ENCODE measurements at places on chromosomes 13 and 19.
A peak's percentile ranks its signal among the peaks of the same experiment; 100 is the strongest.

GRCh38 chr19:42242069-42242511 lies 312 bp downstream of the GSK3A start:
- DNase-seq, result peak; percentile 21

DNA sequence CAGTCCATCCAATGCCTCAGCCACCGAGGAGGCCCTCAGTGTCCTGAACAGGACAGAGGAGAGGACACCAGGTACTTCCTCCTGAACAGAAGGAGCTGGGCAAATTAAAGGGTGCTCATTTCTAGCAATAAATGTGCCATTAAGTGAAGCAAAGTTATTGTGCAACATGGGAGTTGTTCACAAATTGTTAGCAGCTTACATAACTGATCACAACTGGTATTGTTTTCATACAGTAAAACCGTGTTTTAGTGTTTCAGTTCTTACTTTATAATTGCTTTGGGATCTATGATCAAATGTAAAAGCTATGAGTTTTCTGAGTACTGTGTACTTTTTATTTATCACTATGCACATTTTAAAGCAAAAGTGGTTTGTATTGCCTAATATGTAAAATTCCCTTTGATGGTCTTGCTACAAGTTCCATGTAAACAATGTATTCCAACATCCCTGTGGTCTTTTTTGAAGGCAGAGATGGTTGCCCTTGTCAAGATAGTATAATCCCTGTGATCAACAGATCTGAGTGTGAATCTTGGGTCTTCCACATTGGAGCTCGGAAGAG lies 263.1 kb downstream of the FGF14 start:
- DNase-seq, result no peak

DNA sequence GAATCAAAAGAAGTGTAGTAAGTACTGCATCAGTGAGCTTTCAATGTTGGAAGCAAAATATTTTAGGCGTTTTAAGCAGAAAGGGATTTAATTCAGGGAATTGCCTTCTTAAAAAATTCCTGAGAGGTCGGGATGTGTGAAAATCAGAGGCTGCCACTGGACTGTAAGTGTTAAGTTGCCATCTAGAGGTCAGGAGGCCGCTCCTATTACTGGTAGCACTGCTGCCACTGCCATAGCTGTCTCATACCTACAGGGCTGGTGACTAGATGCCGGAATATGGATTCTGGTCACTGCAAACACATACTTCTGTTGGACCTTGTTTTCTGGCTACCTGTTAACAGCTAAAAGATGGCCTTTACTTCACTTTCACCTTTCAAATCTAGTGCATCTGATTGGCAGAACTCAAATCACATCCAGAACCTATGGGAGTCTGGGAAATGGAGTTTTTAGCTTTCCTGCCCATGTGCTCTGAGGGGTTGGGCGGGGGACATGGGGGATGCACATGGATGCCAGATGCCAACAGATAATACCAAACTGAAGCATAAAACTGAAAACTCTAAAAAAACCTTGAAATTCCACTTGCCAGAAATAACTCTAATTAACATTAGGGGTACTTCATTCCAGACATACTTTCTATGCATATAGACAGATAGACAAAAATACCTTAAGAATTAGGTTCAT lies 29.8 kb downstream of the DGKH start:
- no peak for DNase-seq

DNA sequence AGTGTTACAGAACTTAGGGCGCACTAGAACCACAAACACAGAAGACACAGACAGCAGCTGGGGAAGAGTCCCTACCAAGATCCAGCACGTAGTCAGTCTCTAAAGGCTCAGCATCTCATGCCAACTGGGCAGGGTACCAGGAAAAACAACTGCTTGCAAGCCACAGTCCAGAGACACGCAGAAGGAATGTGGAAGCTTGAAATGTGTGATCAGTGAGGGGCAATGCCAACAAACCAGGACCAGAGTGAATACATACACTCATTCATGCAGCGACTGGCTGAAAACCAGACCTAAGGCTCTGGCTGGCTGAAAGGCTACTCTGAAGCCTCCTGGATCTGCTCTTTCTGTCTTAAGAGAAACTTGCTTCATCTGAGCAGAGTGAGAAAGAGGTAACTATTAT lies 1484.8 kb downstream of the EFNB2 start:
- DNase-seq, result no peak

DNA sequence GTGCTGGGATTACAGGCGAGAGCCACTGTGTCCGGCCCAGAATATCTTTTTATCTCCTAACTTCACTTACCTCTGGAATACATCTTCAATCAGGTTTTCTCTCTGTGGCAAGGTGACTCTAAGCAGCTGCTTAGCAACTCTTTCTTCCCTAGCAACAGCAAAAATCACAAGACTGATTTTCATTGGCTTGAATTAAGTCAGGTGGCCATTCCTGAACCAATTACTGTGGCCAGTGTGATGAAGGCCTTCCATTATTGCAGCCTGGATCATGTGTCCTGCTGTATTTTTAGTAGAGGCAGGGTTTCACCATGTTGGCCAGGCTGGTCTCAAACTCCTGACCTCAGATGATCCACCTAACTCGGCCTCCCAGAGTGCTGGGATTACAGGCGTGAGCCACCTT lies 9.0 kb upstream of the LTBP4 start:
- no peak for DNase-seq

DNA sequence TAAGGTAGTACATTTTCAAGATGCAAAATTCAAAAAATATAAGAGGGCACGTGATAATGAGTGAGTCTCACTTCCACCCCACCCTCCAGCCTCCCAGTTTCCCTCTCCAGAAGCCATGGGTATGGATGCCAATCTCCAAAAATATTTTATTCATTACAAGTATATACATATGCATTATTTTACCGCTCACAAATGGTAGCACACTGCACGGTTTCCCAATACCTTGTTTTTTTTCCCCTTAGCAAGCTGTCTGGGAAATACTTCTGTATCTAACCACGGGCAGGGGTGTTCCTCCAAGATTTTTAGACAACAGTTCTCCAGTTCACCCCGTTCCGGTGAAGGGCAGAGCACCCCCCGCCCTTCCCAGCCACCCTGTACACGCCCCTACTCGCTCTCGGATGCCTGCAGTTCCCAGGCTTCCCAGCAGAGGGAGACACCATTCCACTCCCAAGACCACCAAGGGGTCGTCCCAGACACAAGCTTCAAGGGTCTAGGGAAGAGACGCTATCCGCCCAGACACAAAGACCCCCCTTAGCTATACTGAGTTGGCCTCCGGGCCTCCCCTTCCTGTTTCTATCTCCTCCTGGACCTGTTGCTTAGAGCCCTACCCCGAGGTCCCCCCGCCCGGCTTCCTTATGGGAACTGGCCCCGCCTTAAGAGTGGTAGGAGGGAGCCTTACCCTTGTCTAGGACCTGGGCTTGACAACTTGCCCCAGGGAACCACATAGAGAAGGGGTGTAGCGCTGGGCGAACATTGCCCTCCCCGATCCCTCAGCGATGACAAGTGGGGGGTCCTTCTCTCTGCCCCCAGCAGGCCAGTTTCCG lies 1.1 kb upstream of the FXYD3 start:
- peak; percentile 42 for DNase-seq

DNA sequence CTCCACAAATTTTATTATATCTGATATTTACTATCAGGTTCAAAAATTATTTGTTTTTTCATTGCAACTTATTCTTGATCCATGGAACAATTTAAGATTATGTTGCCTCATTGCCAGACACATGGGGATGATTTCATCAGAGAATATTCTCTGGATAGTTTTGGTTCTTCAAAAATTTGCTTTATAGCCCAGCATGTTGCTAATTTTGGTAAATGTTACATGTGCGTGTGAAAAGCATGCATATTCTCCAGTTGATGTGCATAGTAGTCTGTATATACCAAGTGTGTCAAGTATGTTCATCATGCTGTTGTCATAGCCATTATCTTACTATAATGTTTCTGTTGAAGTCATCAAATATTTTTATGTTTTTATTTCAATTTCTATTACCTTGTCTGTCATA lies 122.3 kb downstream of the RFC3 start:
- DNase-seq, result no peak

Measured in T-helper 1 cell (primary cell).